ENCODE measurements at places on chromosomes 5 and 9.
A peak's percentile ranks its signal among the peaks of the same experiment; 100 is the strongest.

- no peak for DNase-seq
Observed at GRCh38 chr5:42940853-42941252, 99.3 kb downstream of the ANXA2R start.

- DNase-seq, result no peak
Observed at GRCh38 chr9:130707225-130707976, 13.8 kb downstream of the EXOSC2 start.

DNA sequence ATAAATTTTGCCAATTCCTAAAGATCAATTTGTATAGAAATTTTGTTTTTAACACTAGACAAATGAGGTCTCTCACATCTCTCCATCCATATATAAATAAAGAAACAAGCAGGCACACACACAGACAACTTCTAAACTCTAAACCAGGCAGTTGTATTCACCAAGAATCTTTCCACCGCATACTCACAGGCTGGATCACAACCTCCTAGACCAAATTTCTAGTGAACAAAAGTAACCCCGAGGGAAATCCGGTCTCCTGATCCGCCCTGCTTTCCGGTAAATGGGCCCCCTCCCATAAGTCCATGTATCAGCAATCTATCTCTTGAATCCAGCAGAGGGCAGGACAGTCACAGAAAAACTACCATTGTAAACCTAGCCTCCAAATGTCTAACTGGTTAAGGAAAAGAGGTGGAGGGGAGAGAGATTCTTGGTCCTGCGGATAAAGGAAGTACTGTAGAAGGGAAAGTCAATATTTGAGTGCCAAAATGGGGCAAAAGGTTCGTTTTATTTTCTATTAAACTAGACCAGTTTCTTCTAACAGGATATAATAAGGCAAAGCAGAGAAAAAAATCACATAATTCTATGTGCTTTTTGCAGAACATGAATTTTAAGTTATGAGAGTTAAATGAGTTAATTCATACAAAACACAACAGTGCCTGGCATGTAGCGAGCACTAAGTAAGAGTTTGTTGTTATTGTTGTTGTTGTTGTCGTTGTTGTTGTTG, 4.8 kb upstream of the SMU1 start:
- DNase-seq, result peak; percentile 74

- DNase-seq, result no peak
Observed at GRCh38 chr9:130660683-130661450, 3.5 kb upstream of the PRDM12 start.

- no peak for DNase-seq
Observed at GRCh38 chr9:124006448-124007361, 4.9 kb upstream of the LHX2 start.

DNA sequence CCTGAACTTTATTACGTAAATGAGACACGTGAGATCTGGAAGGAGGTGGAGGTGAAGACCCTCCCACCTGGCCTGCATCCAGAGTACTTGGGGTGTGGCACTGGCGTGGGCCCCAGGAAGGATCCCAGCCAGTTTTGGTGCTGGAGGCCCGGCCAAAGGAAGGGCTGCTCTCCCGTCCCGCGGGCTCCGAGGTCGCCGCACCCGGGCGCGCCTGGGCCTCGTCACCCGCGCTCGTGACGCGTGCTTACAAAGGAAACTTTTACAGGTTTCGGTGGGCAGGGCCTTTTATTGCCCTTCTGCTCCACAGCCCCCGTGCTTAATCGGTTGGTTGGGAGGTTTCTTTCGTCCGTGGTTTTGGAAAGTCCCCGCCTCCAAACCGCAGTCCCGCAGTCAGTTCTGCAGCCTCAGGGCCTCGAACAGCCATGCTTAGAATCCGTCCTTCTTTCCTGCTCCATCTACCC, 29.2 kb downstream of the CDKN2A start:
- DNase-seq, result peak; percentile 22

GRCh38 chr9:96818533-96818932, 35.8 kb downstream of the ZNF782 start:
- DNase-seq, result no peak

GRCh38 chr5:76213858-76214257, 130.7 kb downstream of the SV2C start:
- DNase-seq, result no peak

DNA sequence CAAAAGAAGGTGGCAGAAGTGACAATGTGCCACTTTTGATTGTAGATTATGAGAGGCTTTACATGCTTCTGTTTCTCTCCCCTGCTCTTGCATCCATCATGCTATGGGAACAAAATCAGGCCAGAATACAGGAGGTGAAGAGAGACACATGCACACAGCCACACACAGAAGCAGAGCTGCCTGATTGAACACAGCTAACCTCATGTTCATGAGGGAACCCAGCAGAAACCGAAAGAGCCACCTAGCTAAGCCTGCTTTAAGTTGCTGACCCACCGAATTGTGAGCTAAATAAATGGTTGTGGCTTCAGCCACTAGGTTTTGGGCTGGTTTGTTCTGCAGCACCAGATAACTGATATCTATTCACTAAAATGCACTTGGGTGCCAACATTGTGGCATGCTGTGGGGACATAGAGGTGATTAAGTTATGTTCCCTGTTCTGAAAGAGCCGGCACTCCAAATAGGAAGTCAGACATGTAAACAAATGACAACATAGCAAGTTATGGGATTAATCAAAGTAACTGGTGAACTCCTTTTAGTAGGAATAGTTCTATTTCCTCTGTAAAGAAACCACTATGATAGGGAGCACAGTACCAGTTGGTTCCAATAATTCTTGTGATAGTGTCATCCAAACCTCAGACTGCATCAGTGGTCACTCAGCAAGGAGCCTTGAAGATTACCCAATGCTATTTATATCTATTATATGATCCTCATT, 93.6 kb upstream of the TNC start:
- no peak for DNase-seq

DNA sequence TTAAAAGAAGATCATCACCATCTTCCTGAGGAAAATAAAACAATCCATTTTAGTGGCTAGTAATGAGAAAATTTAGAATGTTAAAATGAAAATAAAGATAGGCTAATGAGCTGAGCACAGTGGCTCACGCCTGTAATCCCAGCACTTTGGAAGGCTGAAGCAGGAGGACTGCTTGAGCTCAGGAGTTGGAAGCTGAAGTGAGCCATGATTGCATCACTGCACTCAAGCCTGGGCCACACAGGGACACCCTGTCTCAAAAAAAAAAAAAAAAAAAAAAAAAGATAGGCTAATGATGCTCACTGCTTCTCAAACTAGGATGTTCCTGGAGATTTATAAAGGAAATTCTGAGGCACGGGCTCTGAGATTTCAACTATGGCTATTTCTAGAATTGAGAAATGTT, 50.3 kb downstream of the CPLANE1 start:
- DNase-seq, result no peak

DNA sequence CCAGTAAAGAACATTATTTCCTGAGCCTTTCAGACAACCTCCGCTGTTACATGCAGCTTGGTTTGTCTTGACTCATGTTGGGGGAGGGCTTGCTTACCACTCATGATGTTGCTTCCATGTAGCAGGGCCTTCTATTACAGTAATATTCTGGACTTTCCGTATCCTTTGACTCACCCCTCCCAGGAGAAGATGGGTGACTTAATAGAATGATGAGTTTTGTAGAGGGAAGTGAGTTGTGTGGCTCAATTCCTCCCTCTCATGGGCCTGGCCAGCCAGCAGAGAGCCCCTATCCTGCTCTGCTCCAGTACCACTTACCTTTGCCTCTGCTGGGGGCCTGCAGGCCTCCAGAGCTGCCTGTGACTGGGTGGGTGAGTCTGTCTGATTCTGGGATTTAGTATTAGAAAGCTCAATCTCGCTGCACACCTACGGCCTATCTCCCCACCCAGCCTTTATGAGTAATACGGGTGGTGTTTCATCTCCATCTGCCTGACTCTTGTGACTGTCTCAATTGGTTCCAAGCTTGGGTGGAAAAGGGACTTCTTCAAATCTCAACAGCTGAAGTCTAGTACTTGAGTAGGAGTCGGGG, 52.6 kb upstream of the KLF9 start:
- no peak for DNase-seq

GRCh38 chr5:127229185-127229889, 61.3 kb upstream of the MEGF10 start:
- no peak for DNase-seq

- no peak for DNase-seq
Observed at GRCh38 chr5:76920491-76920890, 32.4 kb upstream of the CRHBP start.

DNA sequence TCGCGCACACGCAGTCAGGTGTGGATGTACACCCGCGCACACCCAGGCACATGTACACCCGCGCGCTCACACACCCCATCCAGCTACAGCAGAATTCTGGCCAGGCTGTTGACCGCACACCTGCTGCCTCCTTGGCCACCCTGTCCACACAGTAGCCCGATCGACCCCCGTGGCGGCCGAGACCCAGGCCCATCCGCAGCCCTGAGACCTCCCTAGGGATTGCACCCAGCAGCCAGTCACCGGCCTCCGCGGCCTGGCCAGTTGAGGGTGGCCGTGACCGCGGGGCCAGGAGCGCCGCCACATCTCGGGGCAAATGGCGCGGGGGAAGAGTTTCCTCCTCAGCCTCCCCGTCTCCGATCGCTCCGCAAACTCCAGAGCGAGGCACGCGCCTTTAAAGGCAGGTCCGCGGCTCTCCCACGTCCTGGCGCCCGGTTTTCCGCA, 774 bp upstream of the ADAMTS16 start:
- no peak for DNase-seq

- DNase-seq, result no peak
Observed at GRCh38 chr9:104173067-104173466, 79.0 kb downstream of the SMC2 start.

DNA sequence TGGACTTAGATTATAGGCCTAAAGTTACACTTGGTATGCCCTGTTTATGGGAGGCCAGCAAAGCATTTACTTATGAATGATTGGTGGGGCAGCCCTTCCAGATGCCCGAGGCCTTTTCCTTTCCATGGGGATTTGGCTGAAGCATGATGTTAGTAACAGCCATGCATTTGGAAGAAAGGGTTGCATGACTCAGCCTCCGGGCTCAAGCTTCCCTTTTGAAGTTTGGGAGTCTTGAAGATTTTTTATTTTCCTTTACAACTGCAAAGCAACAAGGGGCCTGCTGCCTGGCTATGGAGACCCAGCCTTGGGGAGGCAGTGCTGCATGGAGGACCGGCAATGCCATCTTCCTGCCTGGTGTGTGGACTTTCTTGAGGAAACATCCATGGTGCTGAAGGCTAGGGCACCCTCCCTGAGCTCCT, 244.7 kb downstream of the ICE1 start:
- DNase-seq, result no peak

DNA sequence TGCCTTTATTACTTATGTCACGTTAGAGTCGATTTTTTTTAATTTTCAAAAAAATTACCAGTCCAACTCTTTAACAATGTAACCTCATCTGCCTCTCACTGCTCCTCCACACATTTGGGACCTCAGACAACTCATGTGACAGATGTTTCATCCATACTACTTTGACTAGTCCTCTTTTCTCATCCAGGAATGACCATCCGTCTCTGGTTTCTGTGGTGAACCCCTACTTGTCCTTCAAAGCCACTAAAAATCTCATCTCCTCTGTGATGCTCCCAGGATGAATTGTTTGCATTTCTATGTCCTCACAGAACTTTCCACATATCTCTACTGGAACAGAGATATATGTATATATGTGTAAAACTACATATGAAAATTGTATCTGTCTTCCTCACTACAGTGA, 149.8 kb upstream of the ZNF462 start:
- DNase-seq, result no peak

DNA sequence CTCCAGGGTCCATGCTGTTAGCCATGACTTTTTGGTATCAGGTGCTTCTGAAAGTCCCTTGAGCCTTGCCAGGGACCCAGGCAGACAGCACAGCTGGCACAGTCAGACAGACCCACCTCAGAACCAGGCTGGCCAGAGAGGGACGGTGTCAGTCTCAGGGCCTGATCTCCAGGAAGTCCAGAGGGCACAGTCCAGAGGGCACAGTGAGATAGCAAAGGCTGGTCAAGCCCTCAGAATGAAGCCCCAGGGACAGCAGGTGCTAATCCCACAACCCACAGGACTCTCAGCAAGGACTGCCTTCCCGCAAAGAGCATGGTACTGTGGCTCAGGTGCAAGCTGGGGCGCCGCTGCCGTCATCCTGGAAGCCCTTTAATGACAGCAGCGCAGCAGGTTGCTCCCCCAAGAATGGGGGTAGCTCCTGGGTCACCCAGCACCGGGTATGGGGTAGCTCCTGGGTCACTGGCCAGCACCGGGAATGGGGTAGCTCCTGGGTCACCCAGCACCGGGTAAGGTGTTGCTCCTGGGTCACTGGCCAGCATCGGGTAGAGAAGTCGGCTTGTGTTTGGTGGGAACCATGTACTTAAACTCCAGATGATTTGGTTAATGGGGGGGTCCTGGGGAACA, 105.6 kb upstream of the PHYKPL start:
- no peak for DNase-seq

GRCh38 chr9:122642226-122642625, 15.2 kb downstream of the OR1B1 start:
- no peak for DNase-seq

DNA sequence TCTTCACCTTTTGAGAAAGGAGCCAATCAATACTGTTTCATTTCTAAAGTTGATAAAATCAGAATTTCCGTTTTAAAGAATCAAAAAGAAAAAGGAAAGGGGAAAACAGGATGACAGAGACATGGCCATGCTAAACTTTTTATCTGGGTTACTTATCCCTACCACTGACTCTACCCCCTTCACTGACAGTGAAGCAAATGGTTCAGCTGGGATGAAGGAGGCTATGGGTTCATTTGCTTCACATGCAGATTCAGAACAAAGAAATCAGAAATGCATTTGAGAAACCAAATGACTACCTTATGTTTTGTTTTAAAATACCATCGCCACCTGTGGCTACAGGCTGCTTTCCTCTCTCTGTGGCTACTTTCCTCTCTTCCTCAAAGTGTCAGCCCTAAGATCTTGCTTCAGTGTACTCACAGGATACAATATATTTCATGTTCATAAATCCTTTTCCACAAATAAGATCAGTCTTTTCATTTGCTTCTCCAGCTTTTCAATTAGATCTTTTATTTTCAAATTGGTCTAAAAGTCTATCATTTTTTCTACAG, 53.3 kb downstream of the LPAR1 start:
- DNase-seq, result no peak

- no peak for DNase-seq
Observed at GRCh38 chr5:158463938-158464337, 605.0 kb upstream of the CLINT1 start.

DNA sequence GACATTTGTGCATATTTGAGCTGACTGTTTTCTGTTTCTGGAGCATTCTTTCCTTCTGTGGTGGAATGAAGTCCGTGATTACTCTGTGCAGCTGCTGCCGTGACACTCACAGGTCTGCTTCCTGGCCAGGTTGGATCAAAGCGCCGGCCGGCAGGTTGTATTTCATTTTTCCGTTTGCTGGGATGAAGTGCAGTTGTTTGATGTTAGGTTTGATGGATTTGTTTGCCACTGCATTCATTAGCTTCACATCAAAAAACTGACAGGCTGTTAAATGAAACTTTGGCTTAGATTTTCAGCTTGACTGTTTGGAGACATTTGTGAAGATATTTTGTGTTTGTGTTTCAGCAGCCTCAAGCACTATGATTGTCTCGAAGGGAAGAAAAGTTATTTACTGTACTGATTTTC, 140.1 kb downstream of the KDM4C start:
- no peak for DNase-seq

GRCh38 chr5:6634306-6634705, 1.1 kb downstream of the SRD5A1 start:
- no peak for DNase-seq

Measured in GM12864 (cell line).